ENCODE measurements at places on chromosomes 2 and 18.

- DNase-seq: no peak
Observed at GRCh38 chr2:164824872-164825271, 16.8 kb downstream of the COBLL1 start.

- DNase-seq: no peak
Observed at GRCh38 chr2:71798266-71799012, 345.1 kb downstream of the DYSF start.

- no peak for DNase-seq
Observed at GRCh38 chr2:46091004-46091403, 206.2 kb upstream of the EPAS1 start.

GRCh38 chr18:45739268-45739667 is 15.3 kb downstream of the SLC14A1 start:
- DNase-seq: no peak

- DNase-seq: no peak
Observed at GRCh38 chr18:50614838-50615237, 55.0 kb downstream of the MAPK4 start.

- DNase-seq: no peak
Observed at GRCh38 chr2:68569604-68570003, 73.8 kb upstream of the PROKR1 start.

DNA sequence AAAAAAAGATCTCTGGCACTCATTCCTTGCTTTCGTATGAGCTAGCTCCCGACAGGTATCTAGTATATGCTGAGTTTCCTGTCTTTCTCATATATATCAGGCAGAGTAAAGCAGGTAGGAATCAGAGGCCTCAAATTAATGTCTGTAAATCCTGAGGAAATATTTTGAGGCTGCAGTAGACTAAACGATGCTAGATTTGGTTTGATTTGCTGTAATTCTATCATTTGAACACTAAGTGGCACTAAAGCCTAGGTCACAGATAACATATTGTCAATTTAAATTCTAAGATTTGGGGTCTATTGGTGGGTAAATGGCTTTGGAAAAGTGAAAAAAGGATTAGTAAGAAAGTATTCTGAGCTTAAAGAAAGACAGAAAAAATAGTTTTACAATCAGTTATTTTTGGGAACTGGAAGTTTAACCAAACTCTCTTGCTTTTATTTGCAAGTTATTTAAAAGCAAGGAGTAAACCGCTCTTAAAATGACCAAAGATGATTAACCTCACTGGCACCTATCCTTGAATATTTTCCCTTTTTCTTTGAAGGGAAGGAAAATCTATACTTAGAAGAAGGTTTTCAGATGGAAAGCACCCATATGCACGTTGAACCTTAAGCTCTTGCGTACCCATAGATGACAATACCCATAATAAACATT is 37.6 kb upstream of the SLC4A10 start:
- DNase-seq: peak; percentile 35

GRCh38 chr2:16130541-16130880 is 190.2 kb downstream of the MYCN start:
- DNase-seq: no peak

- DNase-seq: no peak
Observed at GRCh38 chr2:67561457-67561965, 164.4 kb downstream of the ETAA1 start.

DNA sequence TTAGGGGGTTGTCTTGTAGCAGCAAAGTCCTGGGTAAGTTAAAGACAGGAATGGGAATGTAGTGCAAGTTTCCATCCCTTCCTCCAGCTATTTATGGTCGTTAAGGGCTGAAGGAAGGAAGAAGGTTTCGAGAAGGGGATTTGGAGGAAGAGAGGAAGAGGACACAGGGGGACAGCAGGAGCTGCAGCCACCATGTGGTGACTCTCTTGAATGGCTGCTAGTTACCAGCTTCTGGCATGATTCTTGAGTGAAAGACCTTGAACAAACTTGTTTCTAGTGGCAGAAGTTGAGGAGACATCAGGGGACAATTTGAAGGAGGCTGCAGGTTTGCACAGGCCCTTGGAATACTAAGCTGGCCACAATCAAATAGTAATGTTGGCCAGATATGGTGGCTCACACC is 116.6 kb downstream of the MTX2 start:
- DNase-seq: no peak

GRCh38 chr2:218645126-218645525 is 14.3 kb downstream of the ZNF142 start:
- no peak for DNase-seq

- DNase-seq: no peak
Observed at GRCh38 chr2:51723691-51724090, 691.8 kb upstream of the NRXN1 start.

GRCh38 chr2:240160291-240161086 is 20.0 kb upstream of the OTOS start:
- no peak for DNase-seq

GRCh38 chr2:111702119-111702803 is 181.7 kb downstream of the ANAPC1 start:
- DNase-seq: no peak

DNA sequence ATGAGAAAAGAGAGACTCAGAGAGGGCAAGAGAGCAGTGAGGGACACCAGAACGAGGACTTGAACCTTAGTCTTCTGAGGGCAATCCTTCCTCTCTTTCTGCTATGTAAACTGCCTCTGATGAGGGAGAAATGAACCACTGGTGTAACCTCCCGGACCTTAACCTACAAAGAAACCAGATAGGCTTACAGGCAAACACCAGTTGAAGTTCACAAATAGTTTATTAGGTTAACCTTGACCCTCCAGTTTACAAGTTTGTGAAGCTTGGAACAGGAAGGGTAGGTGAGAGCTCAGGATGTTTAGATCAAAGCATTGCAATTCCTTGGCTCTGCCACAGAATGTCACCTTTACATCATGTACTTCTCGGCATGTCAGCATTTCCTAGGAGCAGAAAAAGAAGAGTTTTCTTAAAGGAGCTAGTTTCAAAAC is 486.4 kb upstream of the SPRED2 start:
- no peak for DNase-seq

GRCh38 chr2:7338961-7339360 is 421.7 kb downstream of the RNF144A start:
- no peak for DNase-seq

GRCh38 chr18:7786569-7786968 is 219.5 kb downstream of the PTPRM start:
- DNase-seq: no peak

GRCh38 chr2:25480561-25480960 is 138.8 kb upstream of the DNMT3A start:
- DNase-seq: no peak

DNA sequence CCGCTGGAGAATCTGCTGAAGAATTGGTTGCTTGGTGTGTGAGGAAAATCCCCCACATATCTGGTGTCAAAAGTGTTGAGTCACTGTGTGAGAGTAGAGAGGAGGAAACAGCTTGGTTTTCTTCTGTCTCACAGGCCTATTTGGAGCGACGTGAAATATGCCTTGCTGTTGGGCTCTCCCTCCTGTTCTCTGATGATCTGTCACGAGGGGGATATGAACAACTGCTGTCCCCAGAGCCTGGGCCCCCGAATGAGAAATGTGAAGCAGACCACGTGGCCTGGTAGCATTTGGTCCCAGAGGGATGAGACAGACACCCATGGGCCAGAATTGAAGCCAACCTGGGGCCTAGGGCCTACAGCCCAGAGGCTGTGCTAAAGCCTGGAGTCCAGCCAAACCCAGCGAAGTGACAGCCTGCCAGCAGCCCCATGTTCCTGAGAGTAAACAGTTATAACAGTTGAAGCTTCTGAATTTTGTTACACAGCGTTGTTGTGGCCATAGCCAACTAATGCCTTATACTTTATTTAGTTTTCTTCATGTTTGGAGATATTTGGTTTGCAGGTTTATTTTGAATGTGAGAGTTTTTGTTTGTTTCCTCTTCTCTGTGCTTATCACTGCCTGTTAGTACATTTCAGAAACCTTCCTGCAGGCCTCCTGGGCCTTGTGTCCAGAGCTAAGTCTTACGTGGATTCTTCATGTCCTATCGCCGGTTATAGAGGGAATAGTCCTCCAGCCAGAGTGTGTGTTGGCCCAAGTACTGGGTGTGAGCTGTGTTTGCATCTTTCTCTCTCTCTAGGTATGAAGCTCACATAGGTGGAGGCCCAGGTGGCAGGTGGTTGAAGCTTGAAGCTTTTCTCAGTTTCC is 18.7 kb upstream of the COLEC12 start:
- DNase-seq: no peak

DNA sequence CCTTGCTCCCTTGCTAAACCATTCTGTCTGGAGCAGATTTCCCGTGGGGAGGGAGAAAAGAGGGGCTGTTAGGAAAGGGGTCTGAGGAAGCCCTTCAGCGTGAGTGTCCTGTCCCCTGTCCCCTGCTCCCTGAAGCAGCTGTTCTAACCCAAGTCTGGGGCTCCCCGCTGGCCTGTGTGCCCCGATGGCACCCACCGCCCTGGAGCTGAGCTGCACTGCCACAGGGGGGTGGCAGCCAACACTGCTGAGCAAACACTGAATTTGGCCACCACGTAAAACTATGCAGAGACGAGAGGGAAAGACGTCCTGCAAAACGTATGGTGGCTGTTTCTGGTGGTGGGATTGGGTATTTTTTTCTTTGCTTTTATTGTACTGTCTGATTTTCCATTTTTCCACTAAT is 17.9 kb downstream of the KCNG2 start:
- DNase-seq: no peak

- DNase-seq: no peak
Observed at GRCh38 chr2:18745431-18746272, 156.3 kb upstream of the NT5C1B start.

GRCh38 chr2:223221139-223221835 is 169.3 kb downstream of the KCNE4 start:
- DNase-seq: no peak

DNA sequence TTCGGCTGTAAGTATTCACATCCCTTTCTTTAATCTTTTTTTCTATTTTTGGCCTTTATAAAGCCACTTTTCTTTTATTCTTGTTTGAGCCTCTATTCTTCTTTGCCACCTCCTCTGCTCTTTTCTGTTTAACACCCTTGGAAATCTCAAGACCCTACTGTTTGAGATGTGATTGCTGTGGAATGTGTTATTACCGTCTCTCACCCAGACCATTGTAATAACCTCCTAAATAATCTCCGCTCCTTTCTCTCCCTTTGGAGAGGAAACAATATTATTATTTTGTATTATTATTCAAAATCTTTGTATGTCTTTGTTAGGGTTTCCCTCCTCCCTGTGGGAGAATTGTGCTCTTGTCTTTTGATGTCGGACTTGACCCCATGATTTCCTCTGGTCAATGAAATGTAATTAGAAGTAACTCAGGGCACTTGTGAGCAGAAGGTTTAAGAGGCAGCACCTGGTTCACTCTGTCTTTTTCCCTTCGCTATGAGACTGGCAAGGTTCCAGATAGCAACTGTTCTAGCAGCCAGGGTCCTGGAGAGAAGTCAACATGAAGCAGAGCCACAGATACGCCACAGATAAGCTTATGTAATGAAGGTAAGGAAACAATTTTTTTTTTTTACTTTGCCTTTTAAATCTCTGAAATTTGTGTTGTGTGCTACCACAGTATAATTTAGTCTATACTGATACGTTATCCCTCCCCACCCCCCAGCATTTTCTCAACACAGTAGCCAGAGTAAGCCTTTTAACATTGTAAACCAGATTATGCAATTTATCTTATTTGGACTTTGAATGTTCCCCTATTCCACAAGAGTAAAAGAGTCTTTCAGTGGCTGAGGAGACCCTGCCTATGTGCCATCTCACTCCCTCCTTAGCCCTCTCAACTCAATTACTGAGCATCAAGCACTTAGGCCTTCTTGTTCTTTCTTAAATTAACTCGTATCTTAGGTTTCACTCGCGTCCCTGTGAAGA is 601.2 kb upstream of the ZNF804A start:
- peak; percentile 47 for DNase-seq

- DNase-seq: no peak
Observed at GRCh38 chr2:160264308-160264707, 64.2 kb upstream of the ITGB6 start.

GRCh38 chr2:46012618-46013240 is 284.5 kb upstream of the EPAS1 start:
- DNase-seq: no peak

GRCh38 chr2:46925474-46926351 is 10.1 kb upstream of the MCFD2 start:
- no peak for DNase-seq

DNA sequence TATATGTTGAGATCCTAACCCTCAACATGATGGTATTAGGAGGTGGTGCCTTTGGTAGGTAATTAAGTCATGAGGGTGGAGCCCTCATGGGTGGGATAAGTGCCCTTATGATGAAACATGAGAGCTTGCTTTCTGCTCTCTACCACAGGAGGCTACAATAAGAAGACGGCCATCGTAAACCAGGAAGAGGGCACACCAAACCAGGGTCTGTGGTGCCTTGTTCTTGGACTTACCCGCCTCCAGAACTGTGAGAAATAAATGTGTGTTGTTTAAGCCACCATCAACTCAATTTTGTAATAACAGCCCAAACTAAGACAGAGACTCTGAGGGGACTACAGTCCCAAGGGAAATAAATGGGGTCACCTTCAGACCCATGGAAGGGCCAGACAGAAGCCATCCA is 52.3 kb downstream of the IRS1 start:
- no peak for DNase-seq

GRCh38 chr18:44229693-44230108 is 451.0 kb upstream of the SETBP1 start:
- DNase-seq: no peak

- DNase-seq: no peak
Observed at GRCh38 chr2:43126817-43127207, 99.6 kb downstream of the ZFP36L2 start.

DNA sequence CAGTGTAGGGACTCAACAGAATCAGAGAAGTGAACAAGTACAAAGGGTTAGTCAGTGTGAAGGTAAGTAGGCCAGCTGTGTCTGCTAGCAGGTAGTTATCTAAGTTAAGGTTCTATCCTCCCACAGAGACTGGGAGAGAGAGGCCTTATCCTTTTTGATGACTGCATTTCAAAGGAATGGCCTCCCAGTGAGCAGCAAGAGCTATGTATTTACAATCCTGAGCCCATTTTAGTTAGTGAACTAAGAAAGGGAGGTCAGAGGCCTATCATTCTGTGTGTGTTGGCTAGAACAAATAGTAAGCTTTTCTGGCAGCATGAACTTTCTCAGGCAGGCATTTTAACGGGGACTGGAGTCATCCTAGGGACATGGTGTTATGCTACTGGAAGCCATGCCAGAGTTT is 182.9 kb downstream of the VWC2L start:
- DNase-seq: no peak

DNA sequence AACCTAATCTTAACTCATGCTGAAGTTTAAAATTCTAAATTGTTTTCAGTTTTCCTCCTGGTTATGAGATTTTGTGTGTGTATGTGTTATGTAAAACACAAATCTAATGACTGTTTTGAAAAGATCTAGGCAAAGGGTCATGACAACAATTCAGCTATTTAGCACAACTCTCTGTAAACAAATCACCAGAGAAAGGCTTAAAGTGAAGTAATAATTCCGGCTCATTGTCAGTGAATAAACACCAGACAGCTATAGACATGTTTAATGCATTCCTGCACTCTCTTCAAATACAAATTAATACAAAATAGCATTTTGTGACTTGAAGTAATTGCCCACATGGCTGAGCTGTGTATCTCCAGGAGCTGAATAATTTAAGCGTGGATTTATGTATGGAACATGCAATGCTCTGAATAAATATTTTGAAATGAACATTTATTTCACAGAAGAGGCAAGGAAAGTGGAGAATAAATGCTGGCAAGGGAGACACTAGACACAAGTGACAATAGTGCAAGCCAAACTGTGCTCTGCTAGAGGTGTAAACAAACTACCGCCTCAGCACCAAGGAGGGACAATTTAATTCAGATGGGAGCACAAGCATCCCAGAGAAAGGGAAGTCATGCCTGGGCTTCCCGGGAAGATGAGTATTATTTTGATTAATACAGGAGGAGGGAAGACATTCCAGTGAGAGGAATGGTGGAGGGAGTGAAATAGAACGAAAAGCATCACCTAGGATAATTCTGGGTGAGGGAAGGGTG is 133.6 kb upstream of the XPO1 start:
- DNase-seq: no peak
